MG63 (cell line): ENCODE measurements at places on chromosomes 6 and 20. TPM values are rescaled to one million over a fixed set of nuclear protein-coding genes. Genes with fewer than 3 reads are reported as not detected.

The ISM1 gene
- total RNA-seq: not detected in 2 replicates

The FAM209B gene
- total RNA-seq: not detected in 2 replicates

The IP6K3 gene
- not detected in 2 replicates for total RNA-seq

The TGM3 gene
- not detected in 2 replicates for total RNA-seq

The FOXS1 gene
- total RNA-seq: 0.07 TPM in 1 of 2 replicates, not detected in the other

The PAK5 gene
- total RNA-seq: not detected in 2 replicates

The TRAPPC3L gene
- total RNA-seq: not detected in 2 replicates

The ASF1A gene
- 14.1 and 21.2 TPM in 2 replicates for total RNA-seq

The IYD gene
- total RNA-seq: 0.03 TPM in 1 of 2 replicates, not detected in the other

The SPATS1 gene
- not detected in 2 replicates for total RNA-seq
